Right renal cortex interstitium (tissue), 3 donors: ENCODE measurements at places on chromosomes 4 and X.

DNA sequence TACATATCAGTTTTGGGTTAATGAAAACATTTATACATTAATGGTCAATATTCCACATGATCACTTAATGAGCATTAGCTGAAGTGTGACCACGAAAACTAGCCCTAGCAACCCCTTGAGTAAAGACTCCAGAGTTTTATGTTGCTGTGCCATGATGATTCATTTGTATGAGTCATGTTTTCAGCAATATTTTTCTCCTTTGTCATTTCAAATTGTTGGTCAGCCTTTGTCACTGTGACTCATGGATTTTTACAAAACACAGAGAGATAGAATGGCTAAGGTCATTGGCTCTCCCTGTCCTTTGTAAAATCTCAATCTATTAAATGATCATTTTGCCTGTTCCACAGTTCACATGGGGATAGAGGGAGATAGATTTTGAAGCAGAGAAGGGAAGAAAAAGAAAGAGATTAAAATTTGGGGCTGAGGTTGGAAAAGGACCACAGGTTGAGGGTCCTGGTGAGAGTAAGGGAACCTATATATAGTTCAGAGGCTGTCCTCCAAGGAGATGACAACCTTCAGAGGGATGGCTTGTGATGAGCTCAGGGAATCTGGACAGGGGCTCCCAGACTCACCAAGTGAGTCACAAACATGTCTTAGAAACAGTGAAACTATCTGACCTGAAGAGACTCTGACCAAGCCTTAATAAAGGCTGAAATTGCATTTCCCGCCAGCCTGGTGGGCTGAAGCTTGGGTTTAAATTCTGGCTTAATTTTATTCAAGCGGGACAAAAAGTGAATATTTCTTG lies 25.6 kb downstream of the NR0B1 start:
- no peak for DNase-seq

DNA sequence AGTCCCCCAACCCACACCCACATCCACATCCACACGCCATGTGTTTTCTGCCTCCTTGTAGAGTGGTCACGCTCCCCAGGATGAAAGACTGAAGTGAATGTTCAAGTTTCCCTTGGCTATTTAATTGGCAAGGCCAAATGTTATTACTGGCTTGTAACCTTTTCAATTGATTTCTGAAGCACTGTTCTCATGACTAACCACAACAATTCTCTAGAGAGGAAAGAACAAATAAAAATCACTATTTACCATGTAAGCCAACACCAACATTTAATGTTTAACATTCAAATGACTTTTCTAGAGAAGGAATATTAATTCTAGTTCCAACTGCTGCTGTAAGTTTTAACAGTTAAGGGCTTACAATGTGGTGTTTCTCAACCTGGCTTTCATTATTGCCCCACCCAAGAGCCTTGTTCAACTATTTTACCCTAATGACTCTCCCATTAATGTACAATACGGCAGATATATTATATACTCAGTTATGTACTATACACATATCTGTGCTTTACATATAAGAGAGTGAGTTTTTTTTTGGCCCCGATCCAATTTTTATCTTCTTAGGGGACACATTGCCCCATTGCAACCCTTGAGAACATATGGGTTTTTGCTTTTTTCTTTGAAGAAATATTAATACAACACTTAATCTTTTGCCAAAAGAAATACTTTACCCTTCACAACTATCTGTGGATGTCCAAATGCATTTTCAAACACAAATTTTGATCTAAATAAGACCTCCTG lies 46.5 kb downstream of the RELL1 start:
- no peak for DNase-seq

DNA sequence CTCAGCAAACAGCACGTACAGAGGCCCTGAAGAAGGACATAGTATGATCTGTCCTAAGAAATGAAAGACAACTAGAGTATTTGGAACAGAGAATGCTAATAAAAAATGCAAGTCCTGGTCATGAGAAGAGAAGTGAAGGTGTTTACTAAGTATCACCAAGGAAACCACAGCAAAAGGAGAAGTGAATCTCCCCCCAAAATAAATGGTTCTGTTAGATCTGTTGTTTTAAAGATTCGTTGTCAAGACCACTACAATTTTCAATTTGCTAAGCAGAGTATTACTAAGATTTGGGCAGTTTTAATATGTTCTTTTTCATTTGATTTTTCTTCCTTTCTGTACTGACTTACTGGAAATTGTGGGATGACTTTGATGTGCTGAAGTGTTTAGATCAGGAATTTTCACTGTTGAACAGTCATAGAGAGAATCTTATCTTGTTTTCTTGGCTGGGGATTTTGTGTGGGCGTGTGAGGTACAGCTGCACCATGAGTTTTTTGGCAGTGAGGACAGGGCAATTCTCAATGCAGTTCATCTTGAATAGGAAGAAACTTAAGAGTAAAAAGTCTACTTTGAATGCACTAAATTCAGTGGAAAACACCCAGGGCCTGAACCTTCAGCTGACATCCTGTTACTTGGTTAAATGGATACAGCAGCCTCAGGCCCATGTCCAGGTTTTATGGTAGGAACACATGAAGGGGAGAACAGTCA lies 132.2 kb downstream of the STIM2 start:
- DNase-seq = no peak

- DNase-seq = no peak
These were observed 1264.7 kb downstream of the PCDH7 start for GRCh38 chr4:31984872-31985271.

DNA sequence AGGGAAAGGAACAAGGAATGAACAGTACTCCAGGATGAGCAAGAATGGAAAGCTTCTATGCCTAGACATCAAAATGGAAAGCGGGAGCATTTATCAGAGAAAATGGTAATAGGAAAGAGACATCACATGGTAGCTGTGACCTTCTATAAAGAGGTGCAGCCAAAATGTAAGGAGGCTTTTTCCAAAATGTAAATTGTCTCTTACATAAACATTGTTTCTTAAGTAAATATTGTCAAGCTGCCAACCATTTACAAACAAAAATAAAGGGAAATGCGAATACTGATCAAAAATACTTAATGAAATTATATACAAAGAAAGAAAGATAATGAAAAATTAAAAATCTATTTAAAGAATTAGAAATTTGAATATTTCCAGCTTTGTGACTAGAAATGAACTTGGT lies 55.0 kb upstream of the RASGEF1B start:
- no peak for DNase-seq
